ENCODE measurements at places on chromosomes 1 and 21.

GRCh38 chr1:45585496-45586075 lies 1.7 kb downstream of the NASP start:
- DNase-seq = no peak

DNA sequence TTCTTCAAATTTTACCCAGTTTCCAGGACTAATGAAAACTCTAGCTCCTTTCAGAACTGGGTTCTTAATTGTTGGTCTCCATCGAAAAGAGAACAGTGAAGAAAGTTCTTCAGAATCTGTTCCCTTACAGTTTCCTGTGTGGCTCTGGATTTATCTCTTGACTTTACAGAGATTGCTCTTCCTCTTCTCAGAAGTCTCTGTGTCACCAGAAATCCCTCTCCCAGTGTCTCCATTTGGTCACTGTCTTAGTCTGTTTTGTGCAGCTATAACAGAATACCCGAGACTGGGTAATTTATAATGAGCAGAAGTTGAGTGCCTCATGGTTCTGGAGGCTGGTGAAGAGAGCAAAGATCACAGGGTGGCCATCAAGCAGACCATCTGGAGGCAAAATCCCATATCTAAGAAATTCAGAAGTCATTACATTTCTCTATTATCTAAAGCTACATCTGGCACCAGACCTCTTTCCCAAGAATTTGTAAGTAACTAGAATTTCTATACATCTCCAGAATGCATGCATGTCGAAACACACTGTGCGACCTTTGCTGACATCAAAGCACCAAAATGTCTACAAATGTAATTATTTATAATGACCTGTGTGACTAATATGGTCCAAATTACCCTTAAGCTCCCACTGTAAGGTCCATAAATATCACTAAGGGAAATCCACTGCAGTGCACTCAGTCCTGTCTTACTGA lies 65.4 kb upstream of the KRTAP19-8 start:
- DNase-seq = no peak

DNA sequence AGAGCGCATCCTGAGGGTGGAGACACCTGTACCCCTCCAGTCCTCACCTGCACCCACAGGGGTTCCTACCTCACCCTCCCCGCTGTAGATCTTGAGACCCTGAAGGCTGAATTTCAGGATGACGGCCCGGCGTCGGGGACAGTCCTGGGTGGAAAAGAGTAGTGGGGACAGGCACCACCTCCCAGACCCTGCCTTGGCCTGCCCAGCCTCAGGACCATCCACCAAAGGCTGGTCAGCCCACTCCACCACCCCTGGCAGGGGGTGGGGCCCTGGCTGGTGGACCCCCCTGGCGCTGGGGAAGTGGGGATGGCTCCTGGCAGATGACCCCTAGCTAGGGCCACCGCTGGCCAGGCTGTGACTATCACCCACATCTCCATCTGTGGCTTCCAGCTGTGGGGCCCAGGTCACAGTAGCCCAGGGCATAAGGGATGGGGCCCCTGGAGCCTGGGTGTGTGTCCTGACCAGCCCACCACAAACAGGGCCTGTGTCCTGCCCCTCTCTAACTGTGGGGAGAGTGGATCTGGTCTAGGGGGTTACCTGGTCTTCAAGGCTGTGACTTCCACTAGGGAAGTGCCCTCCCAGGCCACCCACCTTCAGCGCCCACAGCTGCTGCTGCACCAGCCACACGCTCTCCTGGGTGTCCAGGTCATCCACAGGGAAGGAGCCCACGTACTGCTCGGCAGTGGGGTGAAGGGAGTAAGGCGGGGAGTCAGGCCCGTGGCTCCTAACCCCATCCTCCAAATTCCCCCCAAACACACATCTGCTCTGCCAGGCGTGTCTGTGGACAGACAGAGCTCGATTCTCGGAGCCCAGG lies 5.4 kb downstream of the SH2D5 start:
- DNase-seq = no peak

DNA sequence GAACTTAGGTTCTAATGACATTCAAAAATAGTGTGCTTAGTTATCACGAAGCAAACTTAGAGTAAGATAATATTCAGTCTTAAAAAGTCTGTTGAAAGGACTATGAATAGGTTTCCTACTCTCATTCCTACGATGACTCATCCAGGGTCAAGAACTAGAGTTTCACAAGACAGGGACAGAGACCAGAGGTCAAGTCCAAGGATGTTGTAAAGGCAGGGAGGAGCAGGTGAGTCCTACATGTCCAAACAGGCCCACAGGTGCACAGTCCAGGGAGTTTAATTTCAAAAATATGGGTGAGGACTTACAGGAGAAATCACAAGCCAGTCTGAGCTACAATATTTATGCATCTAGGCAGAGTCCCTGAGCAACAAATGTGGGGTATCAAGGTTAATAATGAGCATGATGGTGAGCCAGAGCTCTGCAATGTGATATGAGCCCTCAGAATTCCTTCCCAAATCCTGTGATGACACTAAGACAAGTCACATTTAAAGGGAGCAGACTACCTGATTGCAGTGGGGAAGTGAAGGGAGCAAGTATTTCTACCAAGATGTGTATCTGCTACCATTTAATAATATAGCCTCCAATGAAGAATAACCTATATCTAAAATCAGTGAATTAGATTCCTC lies 100.0 kb upstream of the NRIP1 start:
- DNase-seq = no peak

DNA sequence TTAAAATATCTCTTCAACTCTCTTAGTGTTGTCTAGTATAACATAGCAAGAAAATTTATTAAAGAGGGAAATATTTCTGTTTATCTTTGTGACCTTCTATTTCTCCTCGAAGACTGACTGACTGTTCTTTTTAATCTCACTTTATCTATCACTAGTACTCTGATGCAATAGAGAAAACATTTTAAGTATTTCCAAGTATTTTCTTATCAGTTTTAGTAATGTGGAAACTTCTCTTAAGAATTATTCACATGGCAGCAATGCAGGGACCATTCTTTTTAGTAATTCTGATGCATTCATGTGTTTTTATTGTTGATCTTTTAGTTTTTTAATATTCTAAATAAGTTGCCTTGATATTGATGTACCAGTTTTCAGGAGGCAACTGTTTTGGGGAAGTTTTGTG lies 115.7 kb downstream of the NEK7 start:
- no peak for DNase-seq

DNA sequence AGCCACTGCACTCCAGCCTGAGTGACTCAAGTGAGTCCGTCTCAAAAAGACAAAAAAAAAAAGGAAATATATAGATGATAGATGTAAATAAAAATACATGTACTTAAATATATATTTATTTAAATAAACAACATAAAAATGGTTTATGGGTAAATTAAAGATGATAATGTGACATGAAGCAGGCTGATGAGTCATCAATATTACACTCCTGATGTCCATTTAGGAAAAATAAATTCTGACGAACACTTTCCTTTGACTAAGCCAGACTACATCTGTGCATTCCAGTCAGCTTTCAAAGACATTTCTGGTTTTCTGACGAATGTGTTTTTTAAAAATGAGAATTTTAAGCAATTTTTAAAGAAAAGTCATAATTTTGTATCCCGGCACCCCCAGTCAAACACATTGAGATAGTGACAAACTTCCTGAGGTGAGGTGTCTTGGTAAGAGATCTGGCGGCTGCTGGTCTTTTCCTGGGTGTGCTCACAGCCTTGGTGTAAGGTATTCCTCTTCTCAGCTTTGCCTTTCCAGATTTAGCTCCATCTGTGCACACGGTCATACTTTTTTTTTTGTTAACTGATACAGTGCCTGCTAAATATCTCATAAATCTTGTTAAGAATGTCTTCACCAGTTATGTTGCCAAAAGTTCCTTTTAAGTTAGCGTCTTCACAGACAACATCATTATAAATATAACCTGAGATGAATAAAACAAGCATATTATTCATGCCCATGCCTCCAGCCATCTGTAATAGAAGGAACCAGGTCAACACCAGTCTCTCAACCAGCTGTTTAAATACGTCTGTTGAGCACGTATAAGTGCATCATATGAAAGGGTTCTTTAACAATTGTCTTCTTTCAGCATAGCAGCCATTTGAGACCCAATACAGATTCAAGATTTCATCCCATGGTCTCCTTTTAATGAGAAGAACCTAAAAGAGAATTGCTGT lies 214.5 kb upstream of the PLD5 start:
- DNase-seq = no peak

DNA sequence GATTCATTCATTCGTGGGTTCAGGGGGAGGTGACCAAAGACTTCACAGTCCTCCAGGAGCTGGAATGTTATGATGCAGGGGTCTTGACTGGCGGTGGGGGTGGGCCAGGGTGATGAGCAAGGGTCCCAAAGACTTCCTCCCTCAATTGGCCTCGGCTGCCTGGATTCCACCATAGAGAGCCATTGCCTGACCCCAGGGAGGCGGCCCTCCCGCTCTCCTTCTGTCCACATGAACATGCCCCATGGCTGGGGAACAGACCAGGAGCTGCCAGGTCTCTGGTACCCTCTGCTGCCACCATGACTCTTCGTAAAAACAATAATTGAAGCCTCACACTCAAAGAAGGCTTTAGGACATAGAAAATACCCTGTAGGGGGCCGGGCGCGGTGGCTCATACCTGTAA lies 102.5 kb upstream of the CASZ1 start:
- no peak for DNase-seq

DNA sequence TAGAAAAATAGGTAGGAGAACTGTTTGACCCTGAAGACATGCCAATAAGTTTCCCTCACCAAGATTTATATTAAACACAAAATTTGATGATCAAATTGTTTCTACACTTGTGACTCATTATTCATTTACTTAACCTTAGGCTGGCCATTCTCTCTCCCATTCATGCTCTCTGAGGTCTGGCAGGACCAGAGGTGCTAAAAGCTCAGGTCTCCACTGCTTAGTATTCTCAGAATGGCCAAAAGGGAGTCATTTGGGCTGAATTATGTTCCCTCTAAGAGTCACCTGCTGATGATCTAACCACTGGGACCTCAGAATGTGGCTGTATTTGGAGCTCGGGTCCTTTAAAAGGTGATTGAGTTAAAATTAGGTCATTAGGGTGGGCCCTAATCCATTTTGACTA lies 47.1 kb upstream of the ATP1B1 start:
- no peak for DNase-seq

GRCh38 chr1:47325528-47325927 lies 8.1 kb upstream of the CMPK1 start:
- no peak for DNase-seq

- no peak for DNase-seq
These were observed 5.0 kb upstream of the MRPL24 start for GRCh38 chr1:156745881-156746280.

GRCh38 chr1:181675091-181675917 lies 192.0 kb downstream of the CACNA1E start:
- DNase-seq = no peak

DNA sequence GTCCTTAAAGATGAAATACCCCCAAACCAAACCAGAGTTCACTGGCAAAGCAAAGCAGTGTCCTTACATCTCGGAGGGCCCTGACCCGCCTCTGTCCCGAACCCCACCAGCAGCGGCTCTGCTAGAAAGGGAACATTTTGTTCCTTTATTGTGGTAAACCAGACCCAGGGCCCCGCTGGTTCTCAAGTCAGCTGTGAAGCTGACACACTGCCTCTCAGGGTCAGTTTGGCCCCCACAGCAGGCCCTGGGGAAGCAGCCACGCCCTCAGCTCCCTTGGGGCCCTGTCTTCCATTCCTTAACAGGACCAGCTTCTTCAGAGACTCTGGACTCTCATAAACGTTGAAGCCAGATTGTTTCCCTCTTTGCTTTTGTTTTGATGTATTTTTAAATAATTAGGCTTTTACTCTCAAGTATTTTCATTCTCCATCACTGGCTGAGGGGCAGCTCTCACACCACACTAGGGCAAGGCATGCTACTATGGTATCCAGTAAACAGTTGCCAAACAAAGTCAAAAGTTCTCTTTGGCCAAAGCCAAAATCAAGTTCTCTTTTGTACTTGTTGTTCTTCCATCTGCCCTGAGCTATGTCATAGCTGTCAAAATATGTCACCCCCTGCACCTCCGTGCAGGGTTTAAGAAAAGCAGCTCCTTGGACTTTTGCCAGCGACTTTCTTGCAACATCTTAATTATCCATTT lies 61.1 kb upstream of the ANGPTL1 start:
- DNase-seq = no peak

DNA sequence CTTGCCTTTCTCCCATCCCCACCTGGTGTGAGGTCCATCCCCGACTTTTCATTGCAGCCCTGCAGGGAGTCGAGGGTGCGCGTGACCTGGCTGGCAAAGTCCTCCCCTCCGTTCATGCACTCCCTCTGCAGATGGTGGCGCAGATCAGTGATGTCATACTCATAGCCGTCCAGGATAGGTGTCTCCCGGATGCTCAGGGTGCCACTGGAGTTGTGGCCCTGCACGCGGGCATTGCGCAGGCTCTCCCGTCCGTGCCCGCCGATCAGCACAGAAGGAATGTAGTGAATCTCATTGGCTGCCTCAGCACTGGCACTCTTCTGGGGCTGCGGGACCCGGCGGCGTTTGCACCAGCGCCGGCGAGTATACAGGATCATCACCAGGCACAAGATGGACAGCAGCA lies 132.1 kb downstream of the ASTN1 start:
- DNase-seq = no peak

- no peak for DNase-seq
These were observed 143.7 kb downstream of the PCNX2 start for GRCh38 chr1:233151861-233152260.

DNA sequence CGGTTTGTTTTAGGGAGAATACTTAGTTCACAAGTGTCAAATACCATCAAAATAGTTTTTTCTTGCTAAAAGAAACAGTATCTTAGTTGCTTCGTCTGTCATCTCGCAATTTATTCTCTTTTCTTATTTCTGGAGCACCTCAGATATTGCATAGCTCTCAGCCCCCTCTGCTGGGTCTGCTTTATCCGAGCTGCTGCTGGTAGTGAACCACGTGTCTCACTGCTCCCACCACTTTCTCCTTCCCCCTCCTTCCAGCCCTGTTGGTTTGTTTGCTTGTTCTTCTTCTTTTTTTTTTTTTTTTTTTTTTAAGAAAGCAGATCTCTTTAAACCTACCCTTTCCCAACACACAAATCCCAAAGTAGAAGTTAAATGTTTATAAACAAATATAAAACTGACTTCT lies 170.8 kb downstream of the EDEM3 start:
- no peak for DNase-seq

GRCh38 chr1:198901266-198901665 lies 262.4 kb downstream of the PTPRC start:
- DNase-seq = no peak
